ENCODE measurements at places on chromosomes 3 and 15.
A peak's percentile ranks its signal among the peaks of the same experiment; 100 is the strongest.

DNA sequence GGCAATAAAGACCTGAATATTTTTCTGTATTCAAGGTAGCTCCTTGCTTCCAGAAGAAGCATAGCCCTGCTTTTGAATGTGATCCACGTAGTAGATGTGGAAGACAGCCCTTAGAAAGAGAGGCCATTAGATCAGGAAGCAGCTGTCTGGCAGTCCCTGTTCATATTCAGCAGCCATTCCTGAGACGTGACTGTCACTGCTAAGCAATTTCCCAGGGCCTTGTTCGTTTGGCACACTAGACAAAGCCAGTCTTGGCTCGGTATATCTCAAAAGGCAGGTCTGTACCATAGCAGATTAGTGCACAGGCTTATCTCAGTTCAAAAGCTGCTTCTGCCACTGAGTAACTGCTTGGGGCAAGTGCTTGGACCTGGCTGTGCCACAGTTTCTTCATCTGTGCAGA is 287.8 kb upstream of the MCTP2 start:
- DNase-seq, result no peak

- no peak for DNase-seq
Observed at GRCh38 chr3:12076666-12077065, 72.5 kb downstream of the SYN2 start.

GRCh38 chr3:50135964-50136363 is 19.2 kb upstream of the SEMA3F start:
- DNase-seq, result no peak

DNA sequence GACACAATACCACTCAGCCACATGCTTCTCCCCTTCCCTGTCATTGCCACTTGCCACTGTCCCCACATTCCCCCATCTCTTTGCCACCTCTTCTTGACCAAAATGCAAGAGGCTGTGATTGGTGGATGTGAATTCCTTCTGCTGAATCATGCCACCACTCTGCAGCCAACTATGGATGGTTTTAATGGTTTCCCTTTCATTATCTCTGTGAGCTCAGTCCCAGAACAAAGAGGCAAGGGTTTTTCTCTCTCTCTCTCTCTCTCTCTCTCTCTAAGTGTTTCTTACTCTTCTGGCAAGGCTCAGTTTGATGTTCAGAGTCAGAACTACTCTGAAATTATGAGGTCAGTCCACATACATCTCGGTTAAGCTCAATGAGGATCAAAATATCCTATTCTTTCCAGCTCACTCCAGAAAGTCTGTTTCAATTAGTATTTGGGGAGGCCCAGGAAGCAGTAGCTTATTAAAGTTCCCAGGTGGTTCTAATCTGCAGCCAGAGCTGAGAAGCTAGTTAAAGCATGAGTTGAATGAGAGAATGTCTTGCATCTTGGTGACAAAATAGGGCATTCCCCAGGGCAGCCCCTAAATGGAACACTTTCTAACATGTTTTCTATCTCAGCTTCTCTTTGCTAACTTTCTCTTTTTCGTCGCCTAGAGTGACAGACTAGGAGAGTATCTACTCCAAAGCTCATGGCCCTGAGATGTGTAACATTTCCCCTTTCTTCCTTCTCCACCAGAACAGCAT is 8.5 kb upstream of the ILDR1 start:
- DNase-seq, result no peak

- peak; percentile 83 for DNase-seq
Observed at GRCh38 chr3:98563661-98564281, 29.6 kb downstream of the CPOX start.

- no peak for DNase-seq
Observed at GRCh38 chr3:48558493-48559134, 2.0 kb upstream of the PFKFB4 start.

- DNase-seq, result peak; percentile 28
Observed at GRCh38 chr3:160368804-160369203, 30.2 kb downstream of the IFT80 start.

DNA sequence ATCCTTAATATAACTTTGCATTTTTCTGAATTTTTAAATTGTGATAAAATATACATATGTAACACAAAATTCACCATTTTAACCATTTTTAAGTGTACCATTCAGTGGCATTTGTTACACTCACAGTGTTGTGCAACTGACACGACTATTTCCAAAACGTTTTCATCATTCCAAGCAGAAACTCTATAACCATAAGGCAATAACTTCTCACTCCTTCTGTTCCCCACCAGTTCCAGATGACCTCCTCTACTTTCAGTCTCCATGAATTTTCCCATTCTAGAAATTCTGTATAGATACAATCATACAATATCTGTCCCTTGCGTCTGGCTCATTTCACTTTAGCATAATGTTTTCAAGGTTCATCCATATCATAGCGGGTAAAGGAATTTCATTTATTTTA is 223.5 kb upstream of the TTC14 start:
- DNase-seq, result no peak

DNA sequence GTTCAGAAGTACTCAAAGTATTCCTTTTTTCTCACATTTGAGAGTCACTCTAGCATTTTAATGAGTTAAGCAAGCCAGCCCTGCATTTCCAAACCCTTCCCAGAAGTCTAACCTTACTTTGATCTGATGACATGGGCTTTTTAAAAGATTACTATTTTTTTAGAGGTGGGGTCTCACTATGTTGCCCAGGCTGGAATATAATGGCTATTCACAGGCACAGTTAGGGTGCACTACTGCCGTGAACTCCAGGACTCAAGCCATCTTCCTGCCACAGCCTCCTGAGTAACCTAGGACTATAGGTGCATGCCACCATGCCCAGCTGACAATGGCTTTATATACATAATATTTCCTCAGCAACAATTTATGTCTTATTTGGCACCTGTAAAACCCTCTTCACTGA is 64.1 kb upstream of the GOLGA6B start:
- DNase-seq, result no peak

GRCh38 chr15:88874275-88874674 is 21.1 kb downstream of the HAPLN3 start:
- DNase-seq, result no peak

- no peak for DNase-seq
Observed at GRCh38 chr3:79928687-79929408, 161.1 kb upstream of the ROBO1 start.

- no peak for DNase-seq
Observed at GRCh38 chr3:36540888-36541518, 160.7 kb downstream of the STAC start.

- no peak for DNase-seq
Observed at GRCh38 chr3:44206862-44207652, 34.6 kb upstream of the TOPAZ1 start.

GRCh38 chr3:95971573-95971972 is 842.8 kb upstream of the EPHA6 start:
- no peak for DNase-seq

DNA sequence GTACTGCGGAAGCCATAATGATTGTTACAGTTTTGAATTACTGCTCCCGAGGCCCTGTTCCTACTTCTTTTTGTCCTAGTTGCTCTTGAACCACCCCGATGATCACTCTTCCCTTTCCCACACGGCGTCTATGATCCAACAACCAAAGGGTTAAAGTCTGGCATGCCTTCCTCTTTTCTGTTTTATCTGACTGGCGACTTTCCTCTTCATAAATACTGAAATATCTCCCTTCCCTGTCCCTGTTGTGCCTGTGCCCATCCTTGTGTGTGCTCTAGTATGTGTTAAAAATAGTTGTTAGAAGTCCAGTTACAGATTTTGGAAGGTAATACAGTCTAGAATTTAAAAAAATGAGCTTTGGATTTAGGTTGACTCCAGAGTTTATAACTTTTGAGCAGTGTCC is 83.6 kb downstream of the AKAP13 start:
- no peak for DNase-seq

DNA sequence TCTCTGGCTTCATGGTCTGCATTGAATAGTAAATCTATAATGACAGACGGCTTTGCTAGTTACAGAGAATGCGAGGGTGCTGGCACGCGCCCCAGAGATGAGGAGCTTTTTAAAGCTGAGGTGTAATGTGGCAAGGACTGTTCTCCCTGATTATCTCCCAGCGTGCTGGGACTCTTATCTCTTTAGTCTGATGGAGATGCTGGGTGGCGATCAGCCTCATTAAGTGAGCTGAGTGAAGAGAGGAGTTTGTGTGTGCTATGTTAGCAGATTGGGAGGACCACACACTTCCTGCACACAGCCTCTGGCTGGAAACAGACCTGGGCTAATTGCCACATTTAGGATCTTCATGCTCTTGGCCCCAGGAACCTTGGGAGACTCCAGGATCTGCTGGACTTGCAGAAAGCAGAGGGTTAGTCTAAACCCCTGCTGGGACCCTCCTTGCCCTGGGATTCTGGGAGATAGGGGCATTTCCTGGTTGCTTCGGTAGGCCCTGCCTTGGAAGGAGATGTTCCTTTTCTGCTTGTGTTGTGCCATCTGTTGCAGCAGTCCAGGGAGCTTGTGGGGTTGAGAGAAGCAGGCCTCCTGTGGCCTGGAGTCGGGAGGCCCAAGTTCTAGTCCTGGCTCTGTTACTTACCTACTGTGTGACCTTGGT is 15.0 kb downstream of the PDIA5 start:
- DNase-seq, result no peak

DNA sequence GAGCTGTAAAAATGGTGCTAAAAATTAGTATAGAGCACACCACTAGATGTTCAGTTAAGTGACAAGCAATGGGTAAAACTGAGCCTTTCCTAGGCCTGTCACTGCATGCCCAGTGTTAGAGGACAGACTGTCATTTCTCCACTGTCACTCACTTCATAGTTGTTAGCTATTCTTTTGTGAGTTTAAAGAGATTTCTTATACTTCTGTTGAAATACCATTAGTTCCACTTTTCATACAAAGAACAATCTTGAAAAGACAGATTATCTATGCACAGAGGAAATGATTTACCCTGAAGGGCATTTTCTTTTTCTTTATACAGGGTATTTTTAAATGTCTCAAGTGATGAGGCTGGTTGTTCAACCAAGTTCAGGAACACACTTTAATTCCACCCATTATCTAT is 28.3 kb upstream of the CHMP2B start:
- DNase-seq, result no peak

- no peak for DNase-seq
Observed at GRCh38 chr3:194739498-194740284, 54.0 kb downstream of the FAM43A start.

- no peak for DNase-seq
Observed at GRCh38 chr3:170869239-170869590, 780 bp downstream of the RPL22L1 start.

DNA sequence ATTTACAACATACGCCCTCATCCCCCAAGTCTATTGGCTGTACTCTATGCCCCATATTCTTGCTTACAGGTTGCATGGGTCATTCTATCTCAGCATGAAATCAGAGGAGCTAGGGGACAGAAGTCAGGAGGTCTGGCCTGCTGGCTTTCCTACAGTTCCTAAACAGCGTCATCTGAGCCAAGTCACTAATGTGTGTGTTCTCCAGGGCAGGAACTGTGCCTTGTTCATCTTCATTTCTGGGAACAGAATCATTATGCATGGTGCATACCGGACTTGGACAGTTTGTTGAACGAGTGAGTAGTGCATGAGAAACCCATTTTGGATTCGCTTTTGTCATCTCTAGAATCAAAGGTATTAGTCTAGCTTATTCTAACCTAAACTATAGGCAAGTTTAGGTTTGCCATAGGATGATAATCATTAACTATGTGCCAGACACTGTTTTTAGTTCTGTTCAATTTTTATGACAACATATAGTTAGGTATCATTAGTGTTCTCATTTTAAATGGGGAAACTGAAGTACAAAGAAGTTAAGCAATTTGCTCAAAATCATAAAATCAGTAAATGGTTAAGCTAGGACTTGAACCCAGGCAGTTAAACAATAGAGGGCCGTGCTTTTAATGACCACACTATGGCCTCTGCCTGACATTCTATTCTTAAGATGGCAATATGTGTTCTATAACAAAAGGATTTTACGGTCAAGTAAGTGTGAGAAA is 105.2 kb downstream of the FMN1 start:
- DNase-seq, result no peak

DNA sequence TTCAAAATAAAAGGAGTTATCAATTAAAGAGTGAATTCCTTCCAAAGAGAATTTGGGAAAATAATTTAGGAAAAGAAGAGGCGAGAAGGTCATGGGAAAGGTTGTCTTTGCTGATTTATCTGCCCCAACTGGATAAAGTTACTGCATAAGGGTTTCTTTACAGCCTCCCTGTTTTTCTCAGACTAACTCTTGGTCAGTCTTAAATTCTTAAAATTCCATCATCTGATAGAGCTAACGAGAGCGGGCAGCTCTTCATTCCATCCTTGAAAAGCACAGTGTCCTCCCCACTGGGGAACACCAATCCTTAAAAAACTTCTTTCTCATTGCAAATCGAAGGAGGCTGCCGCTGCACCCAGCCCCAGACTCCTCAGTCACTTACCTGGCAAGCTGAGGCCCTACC is 107.2 kb downstream of the PGPEP1L start:
- no peak for DNase-seq

GRCh38 chr15:59794229-59794886 is 105.2 kb upstream of the BNIP2 start:
- no peak for DNase-seq

DNA sequence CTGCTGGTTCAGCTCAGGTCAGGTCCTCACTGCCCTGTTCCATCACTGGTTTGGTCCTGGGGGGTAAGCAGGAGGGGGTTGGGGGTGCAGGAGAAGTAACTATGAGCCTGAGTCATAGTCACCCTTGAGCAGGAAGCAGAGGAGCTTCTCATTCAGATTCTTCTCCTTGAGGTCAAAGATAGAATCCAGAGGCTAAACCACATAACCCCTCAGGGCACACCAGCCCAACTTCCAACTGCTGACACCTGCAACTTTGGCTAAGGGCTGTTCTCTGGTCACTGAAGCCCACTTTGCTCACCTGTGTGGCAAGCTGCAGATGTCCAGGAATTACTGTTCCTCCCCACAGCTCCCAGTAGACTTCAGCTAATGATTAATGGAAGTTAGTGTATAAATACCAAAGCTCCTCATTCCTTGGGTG is 48.8 kb upstream of the LRRFIP2 start:
- no peak for DNase-seq

DNA sequence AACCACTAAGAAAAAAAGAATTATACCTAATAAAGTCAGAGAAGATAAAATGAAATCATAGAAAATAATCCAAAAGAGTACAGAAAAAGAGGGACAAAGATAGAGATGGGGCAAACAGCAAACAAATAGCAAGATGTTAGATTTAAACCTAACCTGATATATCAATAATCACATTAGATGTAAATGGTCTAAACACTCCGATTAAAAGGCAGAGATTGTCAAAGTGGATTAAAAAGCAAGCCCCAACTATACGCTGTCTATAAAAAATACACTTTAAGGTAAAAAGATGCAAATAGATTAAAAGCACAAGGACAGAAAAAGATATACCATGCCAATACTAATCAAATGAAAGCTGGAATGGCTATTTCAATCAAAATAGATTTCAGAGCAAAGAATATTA is 16.8 kb downstream of the ADPGK start:
- DNase-seq, result no peak

GRCh38 chr15:49185473-49185872 is 15.4 kb downstream of the GALK2 start:
- DNase-seq, result no peak

DNA sequence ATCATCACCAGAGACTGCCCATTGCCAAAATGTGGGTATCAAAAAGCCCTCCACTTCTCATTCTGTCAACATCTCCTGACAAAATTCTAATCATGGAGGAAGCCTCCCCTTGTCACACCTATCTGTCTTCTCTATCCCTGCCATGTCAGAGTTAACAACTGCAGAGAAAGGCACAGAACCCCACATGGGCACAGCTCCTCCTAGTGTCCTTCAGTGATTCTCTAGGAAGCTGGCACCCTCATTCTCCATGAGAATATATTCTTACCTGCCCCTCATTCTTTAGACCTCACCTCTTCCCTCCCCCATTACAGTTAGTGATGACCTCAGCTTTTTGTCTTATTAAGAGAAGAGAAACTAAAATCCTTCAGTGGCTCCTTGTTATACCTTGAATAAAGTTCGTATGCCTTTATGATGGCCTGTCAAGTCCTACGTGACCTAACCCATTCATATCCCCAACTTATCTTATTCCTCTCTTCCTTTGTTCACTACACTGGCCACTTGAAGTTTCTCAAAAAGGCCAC is 44.6 kb downstream of the NME9 start:
- no peak for DNase-seq

All from central memory CD4-positive, alpha-beta T cell (primary cell).